ENCODE measurements at places on chromosomes 6 and 20.

GRCh38 chr20:24853916-24854315, 95.2 kb upstream of the CST7 start:
- DNase-seq, result peak; percentile 22

DNA sequence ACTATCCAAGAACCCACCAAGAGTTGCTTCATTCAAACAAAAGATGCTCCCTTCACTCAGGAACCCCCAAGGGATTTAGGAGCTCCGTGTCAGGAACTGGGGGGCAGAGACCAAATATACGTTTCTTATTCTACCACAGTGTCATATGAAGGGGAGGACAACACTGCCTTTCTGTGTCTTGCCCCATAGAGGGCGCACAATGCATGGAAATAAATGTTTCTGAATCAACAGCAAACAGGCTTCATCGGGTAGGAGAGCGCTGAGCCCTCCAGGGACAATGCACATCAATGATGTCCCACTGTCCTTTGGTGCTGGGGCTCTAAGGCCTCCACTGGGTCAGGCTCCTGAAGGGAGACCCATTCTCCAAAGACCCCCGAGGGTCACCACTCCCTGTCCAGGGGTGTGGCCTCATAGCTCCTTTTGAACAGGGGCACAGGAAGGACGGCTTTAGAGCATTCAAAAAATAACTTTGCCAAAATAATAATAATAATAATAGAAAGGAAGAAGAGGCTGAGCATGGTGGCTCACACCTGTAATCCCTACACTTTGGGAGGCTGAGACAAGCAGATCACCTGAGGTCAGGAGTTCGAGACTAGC, 31.1 kb downstream of the PLG start:
- DNase-seq, result no peak

DNA sequence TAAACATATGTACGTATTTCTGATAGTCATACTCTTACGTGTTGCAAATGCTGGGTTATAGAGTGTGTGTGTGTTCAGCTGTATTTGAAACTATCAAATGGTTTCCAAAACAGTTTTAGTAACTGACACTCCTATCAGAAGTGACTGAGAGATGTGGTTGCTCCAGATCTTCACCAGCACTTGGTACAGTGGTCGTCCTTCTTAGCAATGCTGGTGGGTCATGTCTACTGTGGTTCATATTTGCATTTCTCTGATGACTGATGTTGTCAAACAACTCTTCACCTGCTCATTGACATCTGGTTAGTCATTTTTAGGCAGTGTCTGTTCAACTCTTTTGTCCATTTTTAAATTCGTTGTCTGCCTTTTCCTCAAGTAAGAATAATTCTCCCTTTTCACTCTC, 259.3 kb downstream of the KIF16B start:
- DNase-seq, result no peak

- DNase-seq, result no peak
Observed at GRCh38 chr6:19052219-19052618, 665.1 kb downstream of the RNF144B start.

- no peak for DNase-seq
Observed at GRCh38 chr6:158662954-158663624, 13.2 kb downstream of the SYTL3 start.

DNA sequence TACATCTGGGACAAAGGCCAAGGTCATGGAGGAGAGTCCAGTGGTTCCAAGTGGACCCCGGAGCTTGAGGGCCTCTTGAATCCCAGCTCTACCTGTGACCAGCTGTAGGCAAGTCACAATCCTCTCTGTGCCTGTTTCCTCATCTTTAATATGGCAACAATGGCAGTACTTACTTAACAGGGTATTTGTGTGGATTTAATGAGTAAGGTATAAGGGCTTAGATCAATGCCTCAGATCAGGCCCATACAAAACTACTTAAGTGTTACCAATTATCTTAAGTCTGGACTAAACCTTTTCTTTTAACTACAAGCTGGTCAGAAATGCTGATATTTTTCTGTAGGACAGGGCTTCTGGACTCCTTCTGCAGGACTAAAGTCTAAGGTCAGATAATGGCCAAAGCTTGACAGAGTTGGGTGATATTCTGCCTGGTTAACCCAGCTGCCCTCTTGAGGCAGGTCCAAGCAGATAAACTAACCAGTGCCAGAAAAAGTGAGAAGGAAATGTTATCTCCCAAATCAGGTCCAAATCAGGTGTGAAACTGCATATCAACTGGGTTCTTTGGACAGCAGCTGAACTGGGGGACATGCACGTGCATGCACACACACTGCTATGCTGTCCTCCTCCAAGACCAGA, 2.2 kb downstream of the SULF2 start:
- DNase-seq, result no peak

DNA sequence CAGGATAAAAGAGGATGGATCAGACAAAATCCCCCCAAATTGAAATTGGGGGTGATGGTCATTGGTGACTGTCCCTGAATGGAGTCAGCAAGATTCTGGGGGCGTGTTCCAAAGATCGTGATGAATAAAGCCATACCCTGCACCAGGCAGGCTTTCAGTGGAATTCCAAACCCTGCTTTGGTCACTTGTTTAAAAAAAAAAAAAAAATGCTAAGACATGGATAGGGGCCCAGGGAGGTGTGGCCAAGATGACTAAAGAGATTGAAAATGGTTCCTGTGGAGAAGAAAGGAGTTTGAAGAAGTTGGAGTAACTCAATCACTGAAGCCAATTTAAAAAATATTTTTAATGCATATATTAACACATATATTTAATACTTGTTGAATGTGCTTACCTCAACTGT, 161.4 kb upstream of the KCNG1 start:
- DNase-seq, result no peak

GRCh38 chr20:60803335-60804055, 448.6 kb upstream of the CDH4 start:
- no peak for DNase-seq

DNA sequence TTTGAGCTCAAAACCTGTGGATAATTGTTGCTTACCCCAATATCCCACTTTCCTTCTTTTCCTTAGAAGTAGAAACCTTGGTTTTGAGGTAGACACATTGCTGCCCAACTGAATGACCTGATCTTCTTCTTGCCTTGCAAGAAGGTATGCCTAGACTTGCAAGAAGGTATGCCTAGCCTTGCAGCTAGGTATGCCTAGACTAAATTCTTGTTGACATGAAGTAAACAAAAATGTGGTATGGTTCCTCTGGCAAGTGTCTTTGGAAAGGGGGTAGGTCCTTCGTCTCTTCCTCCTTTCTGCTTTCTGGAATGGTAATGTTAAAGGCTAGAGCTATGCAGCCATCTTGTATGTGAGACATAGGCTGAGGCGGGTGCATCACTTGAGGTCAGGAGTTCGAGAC, 129.2 kb downstream of the GMPR start:
- no peak for DNase-seq

DNA sequence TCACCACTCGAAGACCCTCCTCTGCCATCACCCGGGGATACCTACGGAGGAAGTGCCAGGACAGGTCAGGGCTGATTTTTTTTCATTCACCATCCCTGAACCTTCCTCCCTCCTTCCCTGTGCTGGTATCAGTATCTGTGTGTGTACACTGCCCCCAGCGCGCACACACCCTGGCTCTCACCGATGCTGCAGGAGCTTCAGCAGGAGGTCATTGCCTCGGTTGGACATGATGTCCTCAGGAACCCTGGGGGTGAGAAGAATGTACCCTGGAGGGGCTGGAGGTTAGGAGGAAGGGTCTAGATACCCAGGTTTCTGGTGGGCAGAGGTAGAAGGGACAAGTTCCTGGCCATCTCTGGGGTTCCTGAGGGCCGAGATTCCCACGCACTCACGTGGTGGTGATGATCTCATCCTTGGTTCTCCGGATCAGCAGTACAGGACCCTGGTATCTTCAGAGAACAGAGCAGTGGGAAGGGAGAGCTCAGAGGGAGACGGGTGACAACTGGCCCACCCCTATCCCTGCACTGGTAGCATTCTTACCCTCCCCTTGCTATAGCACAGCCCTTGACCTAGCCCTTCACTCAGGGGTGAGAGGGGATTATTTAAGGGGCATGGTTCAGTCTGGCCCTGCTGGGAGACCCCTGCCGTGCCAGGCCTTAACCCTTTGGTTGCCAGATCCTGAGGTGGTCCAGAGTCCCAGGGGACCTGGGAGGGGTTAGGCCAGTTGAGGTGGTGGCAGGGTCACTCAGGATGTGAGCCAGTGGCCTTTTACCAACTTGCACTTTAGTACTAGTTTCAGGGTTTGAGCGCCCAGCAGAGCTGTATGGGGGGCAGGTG, 7.2 kb upstream of the LY6G5C start:
- DNase-seq, result no peak

- no peak for DNase-seq
Observed at GRCh38 chr6:21827425-21828202, 234.1 kb downstream of the SOX4 start.

DNA sequence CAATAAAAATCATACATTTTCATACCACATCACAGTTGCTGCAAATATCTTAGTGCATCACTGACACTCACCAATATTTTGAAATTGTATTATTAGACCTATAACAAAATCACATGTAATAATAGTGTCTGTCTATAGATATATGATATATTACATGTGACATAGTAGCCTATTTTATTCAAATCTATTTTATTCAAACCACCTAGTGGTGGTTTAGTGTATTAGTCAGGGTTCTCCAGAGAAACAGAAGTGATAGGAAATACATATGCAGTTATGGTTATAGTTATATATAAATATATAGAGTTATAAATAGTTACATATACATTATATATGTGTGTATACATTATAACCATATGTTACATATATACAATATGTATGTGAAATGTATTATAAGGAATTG, 366.5 kb upstream of the ARID1B start:
- DNase-seq, result no peak

DNA sequence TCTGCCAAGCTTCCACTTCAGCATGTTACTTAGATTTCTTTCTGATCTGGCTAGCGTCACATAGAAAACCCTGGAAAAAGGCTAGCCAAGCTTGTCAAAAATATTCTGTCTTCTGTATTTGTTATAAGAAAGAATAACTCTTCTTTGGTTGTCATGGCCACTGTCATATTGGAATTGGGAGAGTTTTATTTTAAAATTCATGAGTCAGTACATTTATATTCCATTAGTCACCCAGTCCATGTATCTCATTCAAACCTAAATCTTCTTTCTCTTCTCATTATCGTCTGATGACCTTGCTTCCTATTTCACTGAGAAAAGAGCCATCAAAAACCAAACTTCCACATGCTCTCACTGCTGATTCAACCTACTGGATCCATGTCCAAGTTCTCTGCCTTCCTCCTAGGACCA, 65.7 kb downstream of the EPM2A start:
- DNase-seq, result no peak

- no peak for DNase-seq
Observed at GRCh38 chr20:5980720-5981538, 30.5 kb downstream of the MCM8 start.

DNA sequence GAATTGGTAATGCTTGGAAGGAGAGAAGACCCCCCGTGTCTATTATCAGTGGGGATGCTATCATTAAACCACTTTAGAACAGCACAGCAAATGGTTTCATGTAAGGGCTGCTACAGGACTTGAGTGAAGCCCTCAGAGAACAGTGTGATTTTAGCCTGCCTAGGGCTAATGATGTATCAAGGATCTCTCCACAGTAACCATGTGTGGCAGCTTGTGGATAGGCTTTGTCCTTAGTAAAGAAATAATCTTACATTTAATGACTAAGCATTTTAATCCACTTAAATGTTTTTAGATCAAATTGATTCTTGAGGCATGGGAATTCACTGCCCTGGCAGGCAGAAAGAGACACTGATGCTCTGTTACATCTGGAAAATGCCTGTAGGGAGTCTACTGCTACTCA, 495.1 kb downstream of the NKAIN2 start:
- no peak for DNase-seq

- DNase-seq, result no peak
Observed at GRCh38 chr6:151993364-151993763, 185.9 kb downstream of the ESR1 start.

GRCh38 chr20:49878977-49879376, 36.4 kb downstream of the SPATA2 start:
- DNase-seq, result no peak

DNA sequence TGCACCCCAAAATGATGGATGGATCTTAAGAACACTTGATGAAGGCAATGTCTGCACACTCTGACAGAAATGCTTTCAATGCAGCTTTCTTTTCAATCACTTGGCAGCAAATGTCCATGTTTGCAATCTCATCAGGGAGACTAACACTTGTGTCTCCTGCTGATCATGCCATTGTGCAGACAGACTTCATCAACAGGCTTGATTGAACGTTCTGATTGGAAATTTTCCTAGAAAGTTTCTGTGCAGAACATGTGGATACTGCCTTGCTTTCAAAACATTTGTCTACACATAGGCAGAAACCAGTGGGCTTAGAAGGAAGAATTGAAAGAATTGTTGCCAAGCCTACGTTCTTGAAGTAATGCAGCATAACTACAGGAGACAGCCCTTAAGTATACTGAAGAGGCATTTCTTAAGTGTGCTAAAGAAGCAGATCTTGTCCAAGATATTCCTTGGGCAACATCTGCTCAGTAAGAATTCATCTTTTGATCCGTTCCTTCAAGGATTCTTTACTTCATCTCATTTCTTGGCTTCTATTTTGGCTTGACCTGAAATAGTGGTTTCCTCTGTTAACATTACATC, 120.4 kb upstream of the PLCB4 start:
- no peak for DNase-seq

DNA sequence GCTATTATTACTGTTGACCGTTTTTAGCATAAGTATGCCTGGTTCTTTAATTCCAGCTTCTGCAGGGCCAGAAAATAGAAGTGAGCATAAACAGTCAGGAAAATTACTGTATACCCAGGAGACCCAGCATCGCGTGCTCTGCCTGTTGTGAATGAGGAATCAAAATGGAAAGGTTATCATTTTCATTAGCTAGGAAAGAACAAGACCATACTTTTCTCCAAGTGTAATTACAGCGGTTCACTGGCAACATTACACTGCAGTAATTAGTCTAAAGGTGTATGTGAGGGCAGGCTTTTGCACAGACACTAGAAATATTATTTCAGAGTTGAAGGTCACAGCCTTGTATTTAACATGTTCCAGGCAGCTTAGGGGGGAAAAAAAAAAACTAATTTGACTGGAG, 403.8 kb upstream of the SOX4 start:
- DNase-seq, result no peak

GRCh38 chr20:23050076-23050838, 785 bp upstream of the THBD start:
- DNase-seq, result peak; percentile 90

- no peak for DNase-seq
Observed at GRCh38 chr20:60238992-60239660, 280.9 kb downstream of the CDH26 start.

DNA sequence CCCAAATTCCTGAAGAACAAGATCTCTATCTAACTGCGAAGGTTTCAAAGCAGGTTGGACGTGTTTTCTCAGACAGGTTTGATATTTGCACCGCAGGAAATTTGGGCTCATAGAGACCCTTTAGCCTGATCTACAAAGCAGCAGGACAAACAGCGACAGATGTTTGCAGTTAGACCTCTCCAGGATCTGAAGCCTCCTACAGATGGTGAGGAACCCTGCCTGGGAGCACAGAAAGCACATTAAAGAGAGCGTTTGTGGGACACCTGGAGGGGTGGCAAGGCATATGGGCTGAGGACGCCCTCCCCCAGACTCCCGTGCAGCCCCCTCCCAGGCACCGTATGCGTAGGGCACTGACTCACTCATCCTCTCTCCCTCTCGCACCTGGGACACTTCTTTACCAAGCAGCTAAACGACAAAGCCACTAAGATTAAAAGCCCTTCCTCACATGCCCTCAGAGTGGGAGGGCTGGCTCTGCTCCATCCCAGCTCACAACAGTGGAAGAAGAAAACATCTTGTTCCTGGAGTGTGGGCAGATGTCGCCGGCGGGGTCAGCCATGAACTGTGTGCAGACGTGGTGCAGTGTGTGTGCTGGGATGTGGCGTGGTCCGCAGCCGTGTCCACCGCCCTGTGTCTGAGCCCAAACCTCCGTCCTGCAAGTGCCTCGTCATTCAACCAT, 249.7 kb upstream of the AFDN start:
- peak; percentile 58 for DNase-seq
